WTC11 (cell line): ENCODE measurements at places on chromosomes 11 and 22. TPM values are rescaled to one million over a fixed set of nuclear protein-coding genes. Genes with fewer than 3 reads are reported as not detected.

GRCh38 chr11:34468209-34468841 lies 29.6 kb downstream of the CAT start:
- peak; percentile 38 for DNase-seq
- H3K27me3 ChIP-seq, result no peaks in the 10 kb centered on the region
- H3K36me3 ChIP-seq, result peaks cover 55% of the 10 kb centered on the region
- H3K27ac ChIP-seq, result no peak overlapping the region

DNA sequence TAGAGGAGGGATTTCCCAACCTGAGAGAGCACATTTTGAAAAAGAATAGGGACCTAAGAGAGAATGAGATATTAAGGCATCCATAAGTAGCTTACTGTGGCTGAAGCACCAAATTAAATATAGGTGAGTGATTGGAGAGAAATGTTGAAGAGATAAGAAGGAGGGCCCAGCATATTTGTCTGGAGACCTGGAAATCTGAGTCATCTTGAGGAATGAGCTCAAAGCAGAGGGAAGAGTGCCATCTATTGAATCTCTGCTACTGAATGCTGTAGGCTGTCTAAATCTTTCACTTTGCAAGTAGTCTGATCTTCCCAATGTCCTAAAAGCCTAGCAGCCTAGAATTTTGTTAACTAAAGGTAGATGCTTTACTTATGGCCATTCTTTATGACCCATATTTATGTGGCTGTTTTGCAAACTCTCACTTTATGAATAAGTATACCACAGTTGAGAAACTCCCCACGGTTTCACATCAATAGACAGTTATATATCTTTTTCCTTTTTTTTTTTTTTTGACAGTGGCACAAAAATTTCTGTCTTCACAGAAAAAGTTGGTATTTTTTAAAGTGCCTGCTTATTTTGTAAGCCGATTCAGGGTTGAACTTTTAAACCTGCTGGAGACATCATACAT lies 2093.5 kb downstream of the LRRC4C start:
- no peak overlapping the region for H3K4me3 ChIP-seq
- DNase-seq, result no peak
- peaks cover 42% of the 10 kb centered on the region for H3K36me3 ChIP-seq
- H3K27ac ChIP-seq, result no peak overlapping the region
- peaks cover 4% of the 10 kb centered on the region for H3K27me3 ChIP-seq

Gene HSPB2
- 0.33 to 0.62 TPM (median 0.55 TPM) in 3 replicates for total RNA-seq

Gene CRYBA4
- 0.53 to 1.1 TPM (median 0.81 TPM) in 3 replicates for total RNA-seq

Gene SOX6
- total RNA-seq, result 0.13 to 0.62 TPM (median 0.32 TPM) in 3 replicates
